ENCODE measurements at places on chromosomes 2 and 18. TPM values are rescaled to one million over a fixed set of nuclear protein-coding genes. Genes with fewer than 3 reads are reported as not detected.

Gene KCNE4
- 0.01 TPM for polyA plus RNA-seq

Gene RAD51AP2
- polyA plus RNA-seq, result 0.01 TPM

Gene SRD5A2
- polyA plus RNA-seq, result 0.04 TPM

Gene CELF4
- polyA plus RNA-seq, result not detected

Gene MC5R
- polyA plus RNA-seq, result not detected

Gene SPAST
- polyA plus RNA-seq, result 7.3 TPM

DNA sequence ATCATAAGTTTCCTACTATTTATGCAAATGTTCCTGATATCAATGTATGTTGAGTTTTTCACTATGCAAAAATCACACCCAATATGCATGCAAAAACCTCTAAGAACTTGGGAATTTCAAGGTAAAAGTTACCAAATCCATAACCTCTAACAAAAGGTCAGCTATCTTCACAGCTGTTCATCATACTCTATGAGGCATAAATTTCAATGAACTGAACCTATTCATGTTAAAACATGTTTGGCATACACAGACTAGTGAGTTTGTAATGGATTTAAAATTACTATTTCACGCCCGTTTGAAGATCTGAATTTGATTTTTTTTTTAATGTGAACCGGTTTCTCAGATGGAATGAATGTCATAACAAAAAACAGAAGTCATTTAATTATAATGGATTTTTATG lies 100.2 kb downstream of the ATAD2B start:
- DNase-seq, result no peak

DNA sequence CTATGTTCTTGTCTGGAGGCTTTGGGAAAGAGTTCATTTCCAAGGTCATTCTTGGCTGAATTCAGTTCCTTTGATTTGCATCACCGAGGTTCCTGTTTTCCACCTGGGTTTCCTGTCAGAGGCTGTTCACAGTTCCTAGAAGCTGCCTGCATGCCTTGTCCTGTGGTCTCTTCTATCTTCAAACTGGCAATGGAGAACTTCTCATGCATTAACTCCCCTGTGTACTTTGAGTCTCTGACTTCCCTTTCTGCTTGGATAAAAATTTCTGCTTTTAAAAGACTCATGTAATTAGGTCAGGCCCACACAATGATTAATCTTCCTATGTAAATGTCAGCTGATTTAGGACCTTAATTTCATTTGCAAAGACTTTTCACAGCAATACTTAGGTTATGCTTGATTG lies 499.3 kb upstream of the FANCL start:
- no peak for DNase-seq

DNA sequence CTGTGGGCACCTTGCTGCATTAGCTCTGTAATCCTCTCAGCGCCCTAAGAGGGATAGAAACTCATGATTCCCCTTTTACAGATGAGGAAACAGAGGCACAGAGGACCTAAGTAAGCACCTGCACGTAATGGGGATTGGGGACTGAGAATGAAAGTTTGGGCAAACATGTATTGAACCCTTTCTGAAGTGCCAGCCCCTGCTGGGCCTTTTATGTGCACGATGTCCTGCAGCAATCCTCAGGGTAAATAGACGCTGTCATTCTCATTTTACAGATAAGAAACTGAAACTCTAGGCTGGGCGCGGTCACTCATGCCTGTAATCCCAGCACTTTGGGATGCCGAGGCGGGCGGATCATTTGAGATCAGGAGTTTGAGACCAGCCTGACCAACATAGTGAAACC lies 117.4 kb downstream of the STPG4 start:
- no peak for DNase-seq

DNA sequence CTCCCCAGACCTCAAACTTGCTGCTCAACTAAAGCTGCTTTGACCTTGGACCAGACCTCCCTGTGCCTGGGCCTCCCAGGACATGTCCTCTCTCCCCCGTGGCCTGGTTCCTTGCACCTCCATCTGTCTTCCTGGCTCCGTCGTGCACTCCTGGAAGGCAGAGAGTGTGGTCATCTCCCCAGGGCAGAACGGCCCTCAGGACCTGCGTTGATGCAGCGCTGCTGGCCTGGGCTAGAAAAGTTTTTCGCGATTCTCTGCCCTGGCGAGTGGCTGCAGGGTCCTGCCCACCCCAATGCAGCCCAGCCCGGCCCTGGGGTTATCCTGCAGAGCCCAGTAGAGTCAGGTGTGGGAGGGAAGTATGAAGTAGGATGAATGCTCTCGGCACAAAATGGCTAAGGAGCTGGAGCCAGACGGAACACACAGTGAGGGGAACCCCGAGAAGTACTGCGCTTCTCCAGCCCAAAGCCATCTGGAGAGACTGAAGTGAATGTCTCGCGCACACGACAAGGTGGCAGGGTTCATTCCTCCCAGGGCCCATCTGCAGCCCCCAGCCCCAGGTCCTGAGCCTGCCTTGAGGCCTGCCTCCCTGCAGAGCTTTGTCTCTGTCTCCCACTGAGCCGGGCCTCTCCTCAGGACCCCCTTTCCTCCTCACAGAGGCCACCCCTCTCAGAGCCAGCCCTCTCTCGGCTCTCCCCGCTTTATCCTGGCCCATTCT lies 41.7 kb downstream of the ATOH8 start:
- no peak for DNase-seq

GRCh38 chr2:43164686-43165085 lies 61.7 kb downstream of the ZFP36L2 start:
- DNase-seq, result no peak

DNA sequence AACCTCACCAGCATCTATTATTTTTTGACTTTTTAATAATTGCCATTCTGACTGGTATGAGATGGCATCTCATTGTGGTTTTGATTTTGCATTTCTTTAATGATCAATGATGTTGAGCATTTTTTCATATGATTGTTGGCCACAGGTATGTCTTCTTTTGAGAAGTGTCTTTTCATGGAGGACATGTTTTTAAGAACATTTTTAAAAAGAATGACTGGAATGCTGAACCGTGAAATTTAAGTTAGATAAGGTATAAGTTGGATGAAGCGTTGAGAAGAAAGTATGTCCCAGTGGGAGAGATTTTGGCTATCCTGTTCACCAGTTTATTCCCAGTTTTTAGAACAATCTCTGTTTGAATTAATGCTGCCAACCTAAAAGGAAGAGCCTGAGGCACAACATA lies 365.9 kb downstream of the CELF4 start:
- no peak for DNase-seq

GRCh38 chr18:63588909-63589308 lies 1.8 kb downstream of the SERPINB13 start:
- no peak for DNase-seq

- no peak for DNase-seq
These were observed 144.8 kb downstream of the CTIF start for GRCh38 chr18:48683661-48684060.

DNA sequence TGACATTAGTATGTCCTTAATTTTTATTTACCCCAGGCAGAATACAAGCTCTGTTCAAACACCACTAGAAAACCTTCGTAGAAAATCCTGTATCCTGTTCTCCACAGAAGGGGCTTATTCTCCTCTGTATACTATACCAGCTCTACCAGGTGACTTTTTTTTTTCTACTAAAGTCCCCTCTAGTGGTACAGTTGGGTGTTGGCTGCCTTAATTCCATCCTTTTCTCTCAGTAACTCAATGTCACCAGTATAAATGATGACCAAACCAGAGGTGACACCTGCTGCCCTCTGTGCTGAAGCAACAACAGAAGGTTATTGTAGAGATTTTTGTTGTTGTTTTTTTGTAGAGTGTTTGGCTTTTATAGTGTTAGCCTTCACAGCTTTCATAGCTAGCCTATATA lies 1322.0 kb downstream of the LRP1B start:
- no peak for DNase-seq

DNA sequence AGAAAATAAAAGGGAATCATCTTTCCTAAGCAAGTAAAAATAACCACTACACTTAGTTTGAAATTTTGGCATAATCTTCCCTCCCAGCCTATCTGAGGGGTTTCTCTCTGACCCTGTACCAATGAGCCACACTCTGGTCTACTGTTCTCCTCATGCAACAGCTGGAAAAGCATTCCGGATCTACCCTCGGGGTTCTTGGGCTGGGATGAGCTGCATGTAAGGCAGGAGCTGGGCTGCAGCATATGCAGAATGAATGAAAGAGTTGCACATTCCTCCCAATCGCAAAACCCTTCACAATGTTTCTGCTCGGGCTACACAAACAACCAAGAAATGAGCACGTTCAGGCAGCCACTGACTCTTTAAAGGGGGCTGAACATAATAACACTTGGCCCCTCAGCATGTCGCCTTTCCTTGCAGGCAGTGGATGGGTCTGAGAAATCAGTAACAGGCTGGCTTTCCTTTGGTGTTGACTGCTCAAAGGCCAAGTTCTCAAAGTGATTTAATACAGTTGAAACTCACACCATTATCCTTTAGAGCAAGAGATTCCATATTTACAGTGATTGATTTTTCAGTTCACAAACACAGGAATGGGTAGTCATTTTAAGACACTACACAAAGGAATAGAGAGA lies 180.4 kb upstream of the ZFP36L2 start:
- no peak for DNase-seq
